ENCODE measurements at places on chromosomes 16 and 17. TPM values are rescaled to one million over a fixed set of nuclear protein-coding genes. Genes with fewer than 3 reads are reported as not detected.

Gene ATP2C2
- not detected for total RNA-seq

DNA sequence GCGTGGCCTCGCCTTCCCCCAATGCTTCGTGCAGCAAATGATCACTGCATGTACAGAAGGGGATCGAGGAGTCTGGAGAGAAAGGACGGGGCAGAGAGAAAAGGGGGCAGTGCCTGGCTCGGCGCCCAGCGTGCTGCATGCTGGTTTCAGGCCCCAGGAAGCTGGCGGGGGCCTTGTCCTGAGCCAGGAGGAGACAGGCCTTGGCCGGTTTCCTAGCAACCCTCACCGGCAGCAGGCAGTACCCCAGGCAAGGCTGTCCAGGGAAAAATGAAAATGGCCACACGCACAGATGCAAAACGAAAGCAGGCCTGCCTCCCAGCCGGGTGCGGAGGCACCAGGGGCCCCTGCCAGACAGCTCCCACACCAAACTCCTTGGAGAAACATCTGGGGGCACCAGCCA is 126.3 kb downstream of the ZFHX3 start:
- DNase-seq, result no peak

- no peak for DNase-seq
Measured at GRCh38 chr17:79845601-79845949, 6.3 kb upstream of the CBX4 start.

Gene CPNE7
- 4.0 TPM for total RNA-seq

DNA sequence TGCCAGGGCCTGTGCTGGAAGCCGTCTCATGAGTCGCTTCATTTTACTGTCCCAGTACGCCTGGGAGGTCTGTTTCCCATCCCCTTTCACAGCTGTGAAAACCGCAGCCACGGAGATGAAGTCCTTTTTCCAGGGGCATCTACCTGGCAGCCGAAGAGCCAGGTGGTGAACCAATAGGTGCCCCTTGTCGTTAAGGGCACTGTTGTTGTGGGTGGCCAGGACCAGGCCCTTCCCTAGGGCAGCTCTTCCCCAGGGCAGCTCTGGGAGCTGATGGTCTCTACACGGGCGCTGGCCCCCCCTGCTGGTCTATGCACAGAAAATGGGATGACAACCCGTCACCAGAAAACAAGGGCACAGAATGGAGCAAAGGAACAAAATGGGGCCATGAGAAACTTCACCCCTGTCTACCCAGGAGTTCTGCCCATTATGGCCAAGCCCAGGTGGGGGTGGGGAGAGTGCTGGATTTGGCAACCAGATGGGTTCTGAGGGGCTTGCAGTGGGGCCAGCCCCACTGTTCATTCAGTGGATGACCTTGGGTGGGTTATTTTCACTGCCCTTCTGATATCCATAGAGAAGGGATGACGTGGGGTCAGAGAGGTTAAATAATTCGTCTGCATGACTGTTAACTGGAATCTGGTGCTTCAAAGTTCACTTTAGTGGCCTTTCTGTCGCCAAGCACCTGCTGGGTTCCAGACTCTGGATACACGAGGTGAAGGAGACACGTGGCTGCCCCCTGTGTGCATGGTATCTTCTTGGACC is 11.5 kb downstream of the RMI2 start:
- DNase-seq, result peak; percentile 46

Gene COQ9
- 35.3 TPM for total RNA-seq

DNA sequence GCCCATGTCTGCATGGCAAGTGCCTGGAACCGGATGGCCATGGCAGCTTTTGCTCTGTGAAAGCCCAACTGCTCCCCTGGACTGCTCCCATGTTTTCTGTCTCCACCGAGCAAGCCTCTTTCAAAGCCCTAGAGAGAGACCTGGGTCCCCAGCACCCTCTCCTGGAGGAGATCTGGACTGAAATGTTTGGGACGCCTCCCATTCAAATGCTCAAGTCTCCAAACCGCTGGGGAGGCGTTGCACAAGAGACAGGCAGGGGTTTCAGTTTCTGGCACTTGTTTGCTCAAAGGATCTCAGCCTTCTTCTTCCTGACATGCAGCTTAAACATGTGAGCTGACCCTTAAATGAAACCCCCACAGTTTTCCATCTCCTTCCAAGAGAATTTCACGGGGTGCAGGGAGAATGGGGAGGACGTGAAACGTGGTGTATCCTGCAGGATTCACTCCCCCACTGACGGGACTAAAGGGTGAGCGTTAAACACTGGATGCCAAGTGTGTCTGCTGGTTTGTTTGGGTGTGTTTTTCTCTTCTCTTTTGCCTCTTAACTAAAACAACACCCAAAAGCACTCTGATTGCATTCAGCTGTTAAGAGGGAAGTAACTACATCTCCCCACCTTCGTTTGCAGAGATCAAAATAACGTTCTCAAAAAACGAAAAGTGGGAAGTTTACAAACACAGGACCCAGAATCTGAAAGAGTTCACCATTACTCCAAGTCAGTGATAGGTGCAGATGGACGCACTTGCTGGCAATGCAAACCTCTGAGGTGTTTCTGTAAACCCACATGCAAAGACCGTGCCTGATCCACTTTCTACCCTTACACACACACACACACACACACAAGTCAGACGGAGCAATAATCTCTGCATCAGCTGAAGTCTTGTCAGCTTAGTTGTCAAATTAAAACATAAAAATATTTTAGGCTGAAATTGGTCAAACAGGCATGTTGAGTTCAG is 256.9 kb downstream of the C16orf95 start:
- no peak for DNase-seq

Gene CLDN7
- total RNA-seq, result 1.0 TPM

Gene SMIM22
- total RNA-seq, result not detected

- no peak for DNase-seq
Measured at GRCh38 chr17:46045639-46046038, 46.6 kb downstream of the STH start.

Gene TLCD1
- total RNA-seq, result 2.2 TPM

- DNase-seq, result no peak
Measured at GRCh38 chr17:73538445-73538844, 105.8 kb downstream of the SDK2 start.

Gene SLC13A2
- total RNA-seq, result not detected

DNA sequence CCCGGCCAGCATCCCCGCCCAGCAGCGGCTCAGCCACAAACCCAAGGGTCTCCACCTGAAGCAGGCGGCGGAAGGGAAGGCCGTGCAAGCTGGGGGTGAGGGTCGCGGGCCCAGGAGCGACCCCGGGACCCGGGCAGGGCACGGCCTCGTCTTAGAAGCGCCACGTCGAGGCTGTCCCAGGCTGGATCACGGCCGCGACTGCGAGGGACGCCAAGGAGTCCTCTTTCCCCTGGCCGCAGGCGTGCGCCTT is 538 bp upstream of the CCNF start:
- DNase-seq, result no peak

DNA sequence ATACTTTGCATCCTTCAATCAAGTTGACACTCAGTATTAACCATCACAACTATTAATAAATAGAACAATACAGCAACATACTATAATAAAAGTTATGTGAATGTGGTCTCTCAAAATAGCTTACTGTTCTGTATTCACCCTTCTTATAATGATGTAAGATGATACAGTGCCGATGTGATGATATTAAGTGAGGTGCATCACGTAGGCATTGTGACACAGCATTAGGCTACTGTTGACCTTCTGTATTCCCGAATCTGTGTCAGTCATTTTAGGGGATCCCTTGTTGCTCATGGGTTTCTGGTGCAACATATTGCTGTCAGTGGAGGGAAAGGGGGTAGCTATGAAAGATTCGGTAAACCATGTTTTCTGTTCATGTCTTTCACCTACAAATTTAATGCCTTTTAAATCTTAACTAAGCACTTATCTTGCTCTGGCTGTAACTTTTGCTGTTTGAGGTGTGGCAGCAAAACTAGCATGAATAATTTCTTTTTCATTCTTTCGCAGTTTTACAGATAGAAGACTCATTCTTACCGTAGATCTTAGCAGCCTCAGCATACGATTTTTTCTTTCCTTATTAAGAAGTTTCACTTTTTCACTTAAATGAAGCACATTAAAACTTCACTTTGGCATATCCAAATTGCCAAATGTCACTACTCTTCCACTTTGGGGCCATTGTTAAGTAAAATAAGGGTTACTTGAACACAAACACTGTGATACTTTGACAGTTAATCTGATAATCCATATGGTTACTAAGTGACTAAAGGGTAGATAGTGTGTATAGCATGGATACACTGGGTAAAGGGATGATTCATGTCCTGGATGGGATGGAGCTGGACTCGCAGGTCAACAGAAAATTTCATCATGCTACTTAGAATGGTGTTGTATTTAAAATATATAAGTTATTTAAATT is 29.6 kb downstream of the NFAT5 start:
- no peak for DNase-seq

DNA sequence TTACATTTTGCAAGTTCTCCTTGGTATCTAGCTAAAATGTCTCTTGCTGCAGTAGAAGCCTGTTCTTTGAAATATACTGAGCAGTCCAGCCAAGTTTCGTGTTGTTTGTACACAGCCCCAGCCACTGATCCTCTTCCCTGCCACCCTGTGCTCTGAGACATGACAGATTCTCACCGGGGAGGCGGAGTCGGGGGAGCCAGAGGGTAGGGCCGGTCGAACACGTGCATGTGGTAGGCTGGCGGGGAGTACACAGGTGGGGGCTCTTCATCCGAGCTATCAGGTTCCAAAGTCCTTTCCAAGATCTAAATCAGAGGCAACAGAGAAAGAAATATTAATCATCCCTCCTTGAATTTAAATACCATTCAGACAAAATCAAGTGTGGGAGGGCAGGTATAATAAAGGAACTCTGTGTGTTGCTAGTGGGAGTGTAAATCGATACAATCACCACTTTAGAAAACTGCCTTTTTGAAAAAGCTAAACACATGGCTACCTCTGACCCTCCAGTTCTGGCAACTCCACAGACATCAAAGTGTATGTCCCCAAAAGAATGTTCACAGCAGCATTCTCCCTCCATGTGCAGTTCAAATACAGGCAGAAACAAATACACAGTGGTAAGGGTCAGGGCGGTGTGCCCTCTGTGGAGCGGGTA is 29.7 kb upstream of the MRPS23 start:
- no peak for DNase-seq

GRCh38 chr17:28972437-28972836 is 21.1 kb upstream of the PHF12 start:
- no peak for DNase-seq

DNA sequence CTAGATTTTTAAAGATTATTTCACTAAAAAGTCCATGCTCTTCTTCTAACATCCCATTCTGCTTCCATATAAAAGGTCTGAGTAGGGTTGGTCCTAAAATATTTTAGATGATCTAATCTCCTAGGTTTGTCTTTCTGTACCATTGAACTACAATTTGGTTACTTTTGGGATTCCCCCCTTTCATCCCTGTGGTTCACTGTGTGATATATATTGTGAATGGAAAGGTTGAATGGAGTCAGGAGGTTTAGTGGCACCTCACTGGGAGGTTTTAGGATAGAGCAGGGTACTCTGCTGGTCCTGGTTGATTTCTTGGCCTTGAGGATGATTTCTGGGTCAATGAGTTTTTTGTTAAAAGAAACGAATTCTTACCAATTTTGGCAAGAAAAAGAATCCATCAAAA is 29.5 kb downstream of the MAP2K6 start:
- DNase-seq, result no peak

- DNase-seq, result no peak
Measured at GRCh38 chr16:24075931-24076716, 180.0 kb upstream of the CACNG3 start.

DNA sequence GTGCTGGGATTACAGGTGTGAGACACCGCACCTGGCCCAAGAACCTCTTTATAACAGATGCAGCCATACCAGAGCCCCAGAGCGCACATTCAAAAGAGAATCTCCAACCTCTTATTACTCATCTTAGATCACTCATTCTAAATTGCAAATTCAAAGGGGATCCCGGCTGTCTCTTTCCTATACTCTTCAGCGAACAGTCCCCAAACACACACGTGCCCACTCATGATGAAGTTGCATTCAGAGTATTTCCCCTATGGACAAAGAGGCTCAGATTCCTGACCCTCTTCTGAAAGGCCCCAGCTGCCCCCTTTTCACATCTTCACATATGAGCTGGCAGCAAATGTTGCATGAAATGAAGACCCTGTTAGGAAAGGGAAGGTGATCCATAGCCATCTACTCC is 22.5 kb upstream of the ABR start:
- DNase-seq, result no peak

DNA sequence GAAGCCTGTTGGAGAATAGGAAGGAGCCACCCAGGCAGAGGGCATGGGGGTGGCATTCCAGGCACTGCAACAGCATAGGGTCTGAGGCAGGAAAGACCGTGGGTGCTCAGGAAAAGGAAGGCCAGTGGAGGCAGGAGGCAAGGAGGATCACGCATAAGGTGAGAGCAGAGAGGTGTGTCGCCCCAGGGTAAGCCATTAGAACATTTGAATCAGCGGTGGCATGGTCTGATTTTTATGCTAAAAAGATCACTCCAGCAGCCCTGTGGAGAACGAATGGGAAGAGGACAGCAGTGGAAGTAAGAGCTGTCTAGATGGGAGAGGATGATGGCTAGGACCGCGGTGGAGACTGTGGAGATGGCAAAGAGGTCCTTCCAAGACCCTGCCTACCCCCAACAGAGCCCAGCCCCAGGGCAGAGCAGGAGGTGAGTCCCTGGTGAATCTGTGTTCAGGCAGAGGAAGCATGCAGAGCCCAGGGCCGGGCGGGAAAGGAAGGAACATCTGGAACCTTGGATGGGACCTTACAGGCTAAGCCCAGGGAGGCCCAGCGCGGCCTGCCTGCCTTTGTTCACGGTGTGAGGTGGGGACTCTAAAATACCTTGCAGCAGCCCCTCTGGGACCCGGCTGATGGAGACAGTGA is 7.8 kb downstream of the LPO start:
- DNase-seq, result no peak

Gene NPIPB8
- not detected for total RNA-seq

DNA sequence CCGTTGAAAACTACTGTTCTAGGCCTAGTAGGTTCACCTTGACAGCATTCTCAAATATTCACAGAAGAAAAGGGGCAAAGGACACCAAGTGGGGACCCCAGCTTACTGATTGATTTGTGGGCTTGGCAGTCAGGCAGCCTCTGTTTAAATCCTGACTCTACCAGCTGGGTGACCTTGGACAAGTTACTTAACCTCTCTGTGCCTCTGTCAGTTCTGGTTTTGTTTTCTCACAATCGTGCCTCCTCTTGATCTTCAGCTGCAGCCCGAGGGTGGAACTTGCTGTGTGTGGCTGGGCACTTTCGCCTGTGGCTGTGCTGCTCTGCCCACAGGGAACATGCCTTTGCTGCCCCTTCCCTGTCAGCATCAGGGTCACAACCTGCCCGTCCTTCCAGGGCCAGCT is 17.8 kb downstream of the RAP1GAP2 start:
- no peak for DNase-seq

Gene TBX21
- total RNA-seq, result 17.9 TPM

Gene PRSS33
- total RNA-seq, result not detected

- DNase-seq, result no peak
Measured at GRCh38 chr16:89739383-89739782, 18.0 kb downstream of the ZNF276 start.

Gene CD79B
- total RNA-seq, result 16.4 TPM

- no peak for DNase-seq
Measured at GRCh38 chr17:17063546-17064122, 21.4 kb downstream of the MPRIP start.

Data from CD4-positive, alpha-beta memory T cell (primary cell).